ENCODE measurements at places on chromosomes 1 and 21.

GRCh38 chr21:17494051-17494450, 18.8 kb upstream of the CXADR start:
- DNase-seq = no peak

DNA sequence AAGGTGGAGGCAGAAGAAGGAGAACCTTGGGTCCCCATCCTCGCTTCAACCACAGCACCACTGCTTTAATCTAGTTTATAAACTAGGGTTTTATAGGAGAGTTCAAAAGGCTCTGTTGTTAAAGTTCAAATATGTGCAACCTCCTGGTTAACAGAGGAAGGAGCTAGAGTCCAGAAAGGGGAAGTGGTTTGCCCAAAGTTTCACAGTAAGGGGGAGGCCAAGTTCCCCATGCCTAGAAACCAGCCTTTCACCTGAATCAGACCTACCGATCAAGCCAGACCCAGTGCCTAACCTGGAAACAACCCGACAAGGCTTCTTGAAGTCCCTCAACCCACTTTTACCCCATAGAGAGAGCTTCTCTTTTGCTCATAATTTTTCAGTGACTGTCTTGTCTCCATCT, 106.5 kb downstream of the PLPP3 start:
- DNase-seq = no peak

GRCh38 chr1:107683191-107683657, 281.8 kb downstream of the VAV3 start:
- no peak for DNase-seq

DNA sequence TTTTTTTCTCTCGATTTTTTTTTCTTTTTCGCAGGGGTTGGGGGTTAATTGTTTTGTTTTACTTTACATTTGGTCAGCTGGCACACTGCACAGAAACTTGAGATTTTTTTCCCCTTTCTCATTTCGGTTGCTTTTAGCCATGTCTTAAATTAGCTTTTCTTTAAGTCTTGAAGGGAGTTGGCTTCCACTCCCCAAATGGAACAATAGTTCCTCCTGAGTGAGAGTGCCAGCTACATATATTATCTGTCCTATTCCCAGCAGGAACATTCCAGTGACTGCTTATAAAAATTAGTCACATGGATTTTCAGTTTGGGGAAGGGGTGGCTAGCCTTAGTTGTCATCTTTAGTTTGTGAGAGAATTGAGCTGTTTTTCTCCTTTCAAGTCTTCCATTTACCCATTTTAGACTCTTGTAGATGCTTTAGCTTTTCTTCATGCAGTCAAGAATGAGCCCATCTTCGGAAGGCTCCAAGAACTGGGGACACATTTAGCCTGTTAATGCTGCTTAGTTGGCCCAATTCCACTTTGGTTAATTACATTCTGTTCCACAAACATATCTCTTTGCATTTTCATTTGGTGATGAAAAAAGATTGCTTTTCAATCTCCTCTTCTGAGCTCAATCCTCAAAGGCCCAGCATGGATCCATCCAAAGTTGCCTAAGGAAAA, 510.1 kb upstream of the CXADR start:
- DNase-seq = no peak

DNA sequence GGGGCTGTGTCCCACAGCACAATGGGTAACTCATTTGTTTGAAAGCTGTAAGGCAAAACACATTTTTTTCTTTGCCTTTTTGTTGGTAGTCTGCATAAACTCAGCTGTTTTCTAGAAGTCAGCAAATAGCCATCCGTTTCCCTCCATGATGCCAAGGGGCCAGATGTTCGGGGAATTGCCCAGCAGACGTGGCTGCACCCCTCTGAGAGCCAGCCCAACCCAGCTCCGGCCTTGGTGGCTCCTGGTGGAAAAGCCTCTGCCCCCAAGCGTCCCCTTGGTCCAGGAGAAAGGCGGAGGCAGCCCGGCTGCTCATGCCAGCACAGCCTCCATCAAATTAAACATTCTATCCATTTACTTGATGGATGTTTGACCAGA, 58.4 kb upstream of the ADARB1 start:
- DNase-seq = no peak

GRCh38 chr1:110312188-110313121, 26.7 kb upstream of the RBM15 start:
- peak; percentile 91 for DNase-seq

DNA sequence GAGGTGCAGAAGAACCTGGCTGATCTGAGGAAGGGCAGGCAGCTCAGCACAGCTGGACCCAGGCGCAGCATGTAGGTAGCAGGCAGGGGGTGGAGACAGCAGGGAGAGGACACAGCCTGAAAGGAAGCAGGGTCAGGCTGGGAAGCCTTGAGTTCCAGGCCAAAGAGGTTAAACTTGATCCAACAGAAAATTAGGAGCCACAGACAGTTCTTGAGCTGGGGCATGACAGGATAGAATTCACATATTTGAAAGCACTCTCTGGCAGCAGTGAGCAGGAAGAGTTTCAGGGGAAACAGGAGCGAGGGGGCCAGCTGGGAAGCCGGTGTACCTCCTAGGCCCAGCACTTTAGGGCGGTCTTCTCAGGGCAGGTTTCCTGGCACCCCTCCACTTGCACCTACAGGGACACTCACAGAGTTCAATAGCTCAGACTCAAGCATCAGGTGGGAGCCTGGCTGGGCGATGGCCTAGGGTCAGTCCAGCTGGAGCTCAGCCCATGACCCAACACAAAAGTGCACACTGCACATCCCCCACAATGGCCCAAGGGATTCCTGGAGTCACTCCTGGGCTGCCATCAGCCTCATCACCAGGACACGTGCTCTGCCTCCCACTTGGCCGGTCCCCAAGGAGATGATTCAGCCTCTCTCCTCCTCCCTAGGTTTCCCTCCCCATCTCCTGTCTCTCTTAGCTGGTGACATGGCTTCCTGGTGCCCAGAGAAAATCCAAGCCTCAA, 22.7 kb downstream of the MATN1 start:
- peak; percentile 78 for DNase-seq

GRCh38 chr1:166084613-166085012, 82.2 kb downstream of the FAM78B start:
- no peak for DNase-seq

GRCh38 chr1:115828101-115829022, 12.6 kb downstream of the NHLH2 start:
- DNase-seq = peak; percentile 57

DNA sequence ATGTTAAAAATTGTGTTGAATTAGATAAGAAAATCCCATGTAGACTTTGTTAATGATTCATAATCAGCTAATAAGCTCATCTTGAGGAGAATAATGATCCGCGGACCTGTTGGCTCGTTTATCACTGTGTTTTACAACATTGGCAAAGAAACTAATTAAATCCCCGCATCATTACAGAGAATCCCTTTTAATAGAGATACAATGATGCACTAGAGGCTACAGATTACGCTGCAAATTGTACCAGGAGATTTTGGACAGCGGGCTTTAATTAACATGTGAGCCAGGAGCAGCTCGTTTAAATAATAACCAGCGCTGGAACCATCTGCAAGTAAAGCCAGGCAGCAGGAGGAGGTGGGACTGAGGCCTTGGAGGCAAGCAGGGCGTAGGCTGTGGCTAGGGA, 280.3 kb upstream of the POU3F1 start:
- DNase-seq = no peak

GRCh38 chr1:207753611-207754010, 1.8 kb downstream of the CD46 start:
- DNase-seq = no peak

GRCh38 chr1:16927711-16928485, 6.2 kb downstream of the CROCC start:
- DNase-seq = no peak

DNA sequence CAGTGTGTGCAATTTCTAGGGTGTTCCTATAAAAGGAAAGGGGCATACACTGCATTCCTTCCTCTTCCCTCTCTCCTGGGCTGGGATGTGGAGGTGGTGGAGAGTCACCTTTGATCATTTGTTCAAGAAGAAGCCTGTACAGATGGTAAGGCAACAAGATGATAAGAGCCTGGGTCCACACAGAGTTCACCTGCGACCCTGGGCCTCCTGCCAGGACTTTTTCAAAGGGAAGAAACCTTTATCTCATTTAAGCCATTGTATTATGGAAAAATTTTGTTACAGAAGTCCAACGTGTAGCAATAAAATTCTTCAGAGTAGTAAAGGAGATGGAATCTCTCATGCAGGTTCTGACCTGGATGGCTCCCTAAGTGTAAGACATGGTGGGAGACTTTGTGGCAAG, 189.1 kb downstream of the MIS18A start:
- DNase-seq = no peak

- DNase-seq = no peak
Observed at GRCh38 chr1:173114346-173114745, 63.6 kb upstream of the TNFSF18 start.

DNA sequence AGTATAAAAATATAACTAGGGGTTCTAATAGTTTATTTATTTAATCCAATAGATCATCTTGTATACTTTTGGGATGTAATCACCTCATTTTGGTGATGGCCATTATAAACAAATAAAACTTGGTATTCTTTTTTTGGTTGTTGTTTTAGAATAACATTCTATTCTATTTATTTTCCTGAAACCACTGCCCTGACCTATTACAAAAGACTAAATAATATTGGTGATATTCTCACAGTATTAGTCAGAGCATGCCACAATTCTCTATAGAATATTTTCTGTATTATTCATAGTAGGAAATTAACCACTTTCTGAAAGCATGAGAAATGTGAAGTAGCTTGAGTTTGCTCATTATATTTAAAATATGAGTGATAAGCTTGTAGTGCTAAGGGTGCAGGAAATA, 54.1 kb upstream of the LRRC7 start:
- peak; percentile 27 for DNase-seq

- DNase-seq = no peak
Observed at GRCh38 chr1:6546326-6546725, 8.0 kb downstream of the NOL9 start.

DNA sequence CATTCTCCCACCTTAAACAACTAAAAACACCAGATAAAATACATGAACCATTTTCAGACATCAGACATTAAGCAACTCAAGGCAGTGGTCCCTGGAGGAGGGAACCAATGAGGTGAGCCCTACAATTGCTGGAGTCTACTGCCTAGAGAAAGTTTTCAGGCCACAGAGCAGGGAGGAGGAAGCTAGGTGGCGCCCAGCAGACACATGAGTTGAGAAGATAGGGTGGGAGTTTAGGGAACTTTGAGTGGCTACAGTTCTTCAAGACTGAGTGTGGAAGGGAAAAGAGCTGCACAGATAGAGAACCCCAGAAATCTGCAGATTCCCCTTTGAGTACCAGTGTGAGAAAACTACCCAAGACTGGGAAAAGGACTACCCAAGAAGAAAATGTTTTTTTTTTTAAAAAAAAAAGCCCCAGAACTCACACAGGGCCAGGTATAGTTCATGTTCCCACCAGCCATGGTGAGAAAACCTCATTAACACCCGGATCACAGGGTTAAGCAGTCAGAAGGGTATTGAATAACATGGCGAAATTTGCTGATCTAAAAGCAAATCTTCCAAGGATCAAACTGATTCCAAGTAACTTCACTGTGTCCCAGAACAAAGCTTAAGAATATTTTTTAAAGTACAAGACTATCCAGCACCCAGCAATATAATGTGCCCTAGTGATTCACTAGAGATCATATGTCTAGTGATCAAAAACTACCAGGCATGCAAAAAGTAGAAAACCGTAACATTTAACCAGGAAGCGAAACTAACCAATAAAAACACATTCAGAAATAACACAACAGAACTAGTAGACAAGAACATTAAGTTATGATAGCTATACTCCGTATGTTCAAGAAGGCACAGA, 12.0 kb downstream of the ALDH9A1 start:
- DNase-seq = no peak

DNA sequence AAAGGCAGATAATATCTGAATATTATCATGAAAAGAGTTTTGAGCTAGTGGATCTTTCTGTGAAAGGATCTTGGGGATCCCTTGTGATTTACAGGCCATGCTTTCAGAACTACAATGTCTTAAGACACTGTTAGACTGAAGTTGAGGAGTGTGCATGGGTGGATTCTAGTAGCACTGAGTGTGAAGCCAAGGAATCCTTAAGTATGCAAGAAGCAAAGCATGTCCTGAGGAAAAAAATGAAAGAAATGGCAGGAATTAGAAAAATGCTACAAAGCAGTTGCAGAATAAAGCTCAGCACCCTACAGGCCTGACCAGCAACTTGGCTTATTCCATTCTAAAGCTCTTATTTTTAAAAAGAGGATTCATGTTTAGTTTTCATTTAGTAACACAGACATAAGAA, 11.9 kb downstream of the STX6 start:
- no peak for DNase-seq
